Anterior cingulate cortex (tissue), 58 donors: ENCODE measurements at places on chromosomes 7 and 10.
A peak's percentile ranks its signal among the peaks of the same experiment; 100 is the strongest.

DNA sequence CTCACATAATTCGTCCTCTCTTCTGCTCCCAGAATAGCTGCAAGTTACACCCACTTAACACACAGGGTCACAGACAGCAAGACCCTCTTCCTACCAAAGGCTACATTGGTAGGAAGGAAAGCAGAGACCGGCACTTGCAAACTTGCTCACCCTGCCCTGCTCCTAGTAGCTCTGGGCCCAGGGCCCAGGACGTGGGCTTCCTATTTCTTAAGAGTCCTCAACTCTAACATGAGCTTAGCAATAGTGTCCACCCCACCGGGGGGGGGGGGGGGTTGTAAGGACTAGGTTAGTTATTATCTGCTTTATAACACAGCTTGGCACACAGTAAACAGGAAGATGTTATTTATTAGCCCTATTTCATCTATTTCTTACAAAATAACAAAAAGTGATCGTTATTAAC, 106.6 kb downstream of the GRB10 start:
- no peak for DNase-seq

DNA sequence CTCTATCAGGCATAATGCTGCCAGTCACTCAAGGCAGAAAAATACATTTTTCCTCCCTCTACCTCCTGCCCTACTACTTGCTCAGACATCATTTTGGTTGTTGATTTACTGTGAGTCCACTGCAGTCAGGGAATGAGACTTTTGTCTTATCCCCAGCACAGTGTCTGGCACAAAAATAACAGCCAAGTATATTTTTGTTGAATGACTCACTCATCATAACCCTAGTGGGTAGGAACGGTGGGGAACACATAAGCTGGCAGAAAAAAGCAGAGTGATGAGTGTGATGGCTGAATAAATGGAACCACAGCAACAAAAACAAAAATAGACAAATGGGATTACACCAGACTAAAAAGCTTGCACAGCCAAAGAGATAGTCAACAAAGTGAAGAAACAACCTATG, 65.8 kb upstream of the LAMB4 start:
- no peak for DNase-seq

- DNase-seq, result no peak
Observed at GRCh38 chr7:113263749-113264148, 145.4 kb upstream of the SMIM30 start.

DNA sequence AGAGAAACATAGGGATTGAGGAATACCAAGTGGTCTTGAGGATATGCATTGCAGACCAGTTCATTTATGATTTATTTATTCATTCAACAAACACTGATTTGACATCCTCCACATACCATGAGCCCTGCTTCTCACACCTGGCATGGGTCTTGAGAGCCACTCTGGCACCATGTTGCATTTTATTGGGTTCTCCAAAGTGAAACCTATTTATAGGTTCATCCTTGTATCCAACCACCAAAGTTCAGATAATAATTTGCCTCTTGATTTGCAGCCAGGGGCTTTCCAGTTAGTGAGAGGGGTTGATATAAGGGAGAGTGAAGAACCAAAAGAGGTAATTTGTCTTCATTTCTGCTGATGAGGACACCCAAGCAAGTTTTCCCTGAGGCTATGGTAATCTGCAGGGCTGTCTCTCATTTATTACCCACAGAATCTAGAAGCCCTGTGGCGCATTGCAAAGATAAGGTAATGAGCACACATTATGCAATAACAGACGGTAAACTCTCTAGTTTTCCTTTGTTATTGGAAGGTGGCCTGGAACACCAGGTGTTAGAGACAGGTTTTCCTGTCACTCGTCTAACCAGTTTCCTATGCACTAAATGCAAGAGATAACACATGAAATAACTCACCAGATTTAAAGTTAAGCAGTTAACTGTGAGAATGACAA, 28.8 kb upstream of the ICA1 start:
- no peak for DNase-seq

DNA sequence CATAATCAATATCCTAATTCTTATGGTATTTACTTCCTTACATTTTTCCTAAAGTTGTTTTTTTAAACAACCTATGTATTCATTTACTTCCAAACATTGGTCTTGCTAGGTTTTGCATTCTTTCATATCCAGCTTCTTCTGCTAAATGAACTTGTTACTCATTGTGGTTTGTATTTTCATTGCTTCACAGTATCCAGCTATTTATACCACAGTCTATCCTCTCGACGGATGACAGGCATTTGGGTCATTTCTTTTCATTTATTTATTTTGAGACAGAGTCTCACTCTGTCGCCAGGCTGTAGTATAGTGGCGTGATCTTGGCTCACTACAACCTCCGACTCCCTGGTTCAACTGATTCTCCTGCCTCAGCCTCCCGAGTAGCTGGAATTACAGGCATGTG, 66.8 kb downstream of the CCDC6 start:
- DNase-seq, result no peak

GRCh38 chr10:72842164-72842563, 51.4 kb upstream of the OIT3 start:
- no peak for DNase-seq

- DNase-seq, result no peak
Observed at GRCh38 chr7:69962186-69963065, 364.2 kb downstream of the AUTS2 start.

- DNase-seq, result no peak
Observed at GRCh38 chr7:630111-630511, 96.4 kb upstream of the DNAAF5 start.

- peak; percentile 36 for DNase-seq
Observed at GRCh38 chr10:84429926-84430520, 101.6 kb downstream of the CCSER2 start.

GRCh38 chr7:26307226-26307625, 15.6 kb downstream of the SNX10 start:
- no peak for DNase-seq

DNA sequence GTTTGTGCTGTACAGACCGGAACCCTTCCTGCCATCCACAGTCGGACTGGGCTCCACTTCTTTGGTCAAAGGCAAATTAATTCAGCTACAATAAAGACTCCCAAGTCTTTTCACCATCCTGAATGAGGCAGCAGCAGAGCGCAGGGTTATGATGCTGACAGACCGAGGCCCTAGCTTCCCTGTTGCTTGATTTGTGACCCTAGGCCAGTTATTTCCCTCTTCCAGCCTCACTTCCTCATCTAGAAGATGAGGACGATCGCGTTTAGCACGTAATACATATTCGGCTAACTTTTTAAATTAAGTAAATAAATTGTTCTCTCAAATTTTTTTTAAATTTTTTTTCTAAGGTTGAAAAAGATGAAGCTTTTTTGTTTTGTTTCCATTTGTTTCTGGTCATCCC, 18.1 kb downstream of the ADRB1 start:
- DNase-seq, result no peak

DNA sequence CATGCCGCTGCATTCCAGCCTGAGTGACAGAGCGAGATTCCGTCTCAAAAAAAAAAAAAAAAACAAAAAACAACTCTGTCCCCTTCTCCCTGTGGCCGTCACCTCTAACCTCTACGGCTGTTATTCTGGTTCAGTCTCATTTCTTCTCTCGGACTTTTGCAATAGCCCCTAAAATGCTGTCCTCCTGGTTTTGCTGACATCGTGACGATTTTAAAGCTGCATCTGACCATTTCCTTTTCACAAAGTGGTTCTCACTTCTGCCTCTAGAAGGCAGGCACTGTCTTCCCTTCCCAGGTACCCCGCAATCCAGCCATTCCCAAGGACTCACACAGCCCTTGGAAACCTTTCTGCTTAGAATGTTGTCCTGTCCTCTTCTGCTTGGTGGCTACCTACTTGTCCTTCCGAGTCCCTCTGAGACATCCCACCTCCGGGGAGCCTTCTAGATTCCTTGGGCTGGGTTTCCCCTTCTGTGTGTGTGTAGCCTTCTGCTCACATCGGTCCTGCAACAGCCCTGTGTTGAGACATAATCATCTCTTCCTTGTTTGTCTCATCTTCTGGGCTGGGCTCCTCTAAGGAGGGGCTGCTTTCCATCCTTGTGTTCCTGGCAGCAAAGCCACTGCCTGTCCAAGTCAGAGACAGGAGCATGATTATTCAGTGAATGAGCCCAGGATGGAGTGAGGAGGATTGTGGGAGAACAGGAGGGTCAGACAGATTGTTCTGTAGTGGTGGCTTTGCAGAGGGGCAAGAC, 83.1 kb downstream of the GRK5 start:
- no peak for DNase-seq

DNA sequence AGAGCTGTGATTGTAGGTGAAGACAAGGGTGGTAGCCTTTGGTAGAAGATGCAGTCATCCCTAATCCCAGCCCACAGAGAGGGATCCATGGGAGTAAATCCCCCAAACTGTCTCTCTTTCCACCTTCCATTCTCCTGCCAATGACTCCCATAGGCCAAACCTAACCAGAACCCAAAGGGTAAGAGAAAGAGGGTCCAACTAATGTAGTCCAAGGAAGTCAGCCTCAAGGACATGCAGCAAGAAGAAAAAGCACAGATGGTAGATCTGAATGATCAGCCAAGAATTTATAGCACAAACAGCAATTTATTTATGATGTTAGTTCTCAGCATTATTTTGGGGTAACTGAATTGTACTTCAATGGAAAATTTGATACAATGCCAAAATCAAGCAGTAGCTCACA, 87.7 kb downstream of the ST8SIA6 start:
- DNase-seq, result no peak

GRCh38 chr10:36808625-36809362, 316.6 kb upstream of the ANKRD30A start:
- no peak for DNase-seq

GRCh38 chr7:36096460-36097095, 56.5 kb upstream of the EEPD1 start:
- no peak for DNase-seq

GRCh38 chr10:17075533-17076359, 53.9 kb downstream of the CUBN start:
- no peak for DNase-seq

DNA sequence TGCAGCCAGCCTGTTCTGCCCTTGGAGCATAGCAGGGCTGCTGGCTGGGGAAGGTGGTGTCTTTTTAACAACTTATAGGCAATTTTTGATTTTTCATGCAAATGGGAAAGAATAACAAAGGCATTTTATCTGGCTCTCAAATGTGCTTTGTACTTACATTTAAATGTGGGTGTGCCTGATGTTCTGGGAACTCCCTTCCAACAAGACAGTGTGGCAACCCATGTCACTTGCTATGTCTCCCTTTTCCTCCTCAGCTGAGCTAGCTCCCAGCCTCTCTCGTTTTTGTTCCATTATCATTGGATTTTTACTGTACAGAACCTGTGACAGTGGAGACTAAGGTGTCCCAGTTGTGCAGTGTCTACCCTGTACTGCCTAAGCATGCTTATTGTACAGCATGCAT, 93.5 kb upstream of the PDCD4 start:
- no peak for DNase-seq

- no peak for DNase-seq
Observed at GRCh38 chr7:20794676-20795075, 8.0 kb upstream of the SP8 start.

DNA sequence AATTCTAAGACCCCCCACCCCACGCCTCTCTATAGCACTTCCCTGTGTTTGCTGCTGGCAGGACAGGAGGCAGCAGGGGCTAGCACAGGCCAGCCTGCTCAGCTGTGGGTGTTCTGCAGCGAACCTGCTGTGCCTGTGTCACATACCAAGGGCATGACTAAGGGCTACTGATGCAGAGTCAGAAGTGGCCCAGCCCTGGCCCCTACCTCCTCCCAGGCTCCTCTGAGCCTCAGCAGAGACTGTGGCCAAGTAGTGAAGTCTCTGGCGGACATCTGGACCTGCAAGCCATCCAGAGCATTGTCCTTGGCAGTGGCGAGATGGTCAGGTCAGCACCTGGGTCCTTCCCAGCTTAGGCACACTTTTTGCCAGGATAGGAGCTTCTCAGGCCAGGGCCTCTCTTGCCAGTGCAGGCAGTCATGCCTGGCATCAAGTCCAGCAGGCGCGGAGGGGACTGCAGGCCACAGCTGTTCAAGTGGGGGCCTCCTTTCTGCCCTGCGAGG, 116.3 kb upstream of the RET start:
- DNase-seq, result no peak

- no peak for DNase-seq
Observed at GRCh38 chr7:87866089-87866488, 10.1 kb downstream of the SLC25A40 start.

DNA sequence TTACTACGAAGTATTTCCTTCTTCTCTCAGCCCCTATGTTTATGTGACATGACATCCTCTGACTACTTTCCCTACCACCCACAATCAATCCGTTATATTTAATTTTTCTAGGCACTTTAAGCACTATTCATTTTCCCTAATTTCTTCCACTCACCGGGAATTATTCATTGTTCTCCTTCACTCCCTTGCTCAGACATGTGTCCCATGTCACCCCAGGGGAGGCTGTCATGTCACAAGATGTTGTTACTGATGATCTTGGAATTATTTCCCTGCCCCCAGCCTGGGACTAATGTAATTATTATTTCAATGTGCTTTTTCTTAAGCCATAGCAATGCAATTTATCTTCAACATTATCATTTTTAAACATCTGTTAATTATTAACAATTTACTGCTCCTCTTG, 317.2 kb downstream of the PHF14 start:
- DNase-seq, result no peak

- no peak for DNase-seq
Observed at GRCh38 chr7:142681314-142682092, 67.8 kb upstream of the PRSS1 start.

- DNase-seq, result no peak
Observed at GRCh38 chr10:61391281-61391680, 61.9 kb downstream of the TMEM26 start.

DNA sequence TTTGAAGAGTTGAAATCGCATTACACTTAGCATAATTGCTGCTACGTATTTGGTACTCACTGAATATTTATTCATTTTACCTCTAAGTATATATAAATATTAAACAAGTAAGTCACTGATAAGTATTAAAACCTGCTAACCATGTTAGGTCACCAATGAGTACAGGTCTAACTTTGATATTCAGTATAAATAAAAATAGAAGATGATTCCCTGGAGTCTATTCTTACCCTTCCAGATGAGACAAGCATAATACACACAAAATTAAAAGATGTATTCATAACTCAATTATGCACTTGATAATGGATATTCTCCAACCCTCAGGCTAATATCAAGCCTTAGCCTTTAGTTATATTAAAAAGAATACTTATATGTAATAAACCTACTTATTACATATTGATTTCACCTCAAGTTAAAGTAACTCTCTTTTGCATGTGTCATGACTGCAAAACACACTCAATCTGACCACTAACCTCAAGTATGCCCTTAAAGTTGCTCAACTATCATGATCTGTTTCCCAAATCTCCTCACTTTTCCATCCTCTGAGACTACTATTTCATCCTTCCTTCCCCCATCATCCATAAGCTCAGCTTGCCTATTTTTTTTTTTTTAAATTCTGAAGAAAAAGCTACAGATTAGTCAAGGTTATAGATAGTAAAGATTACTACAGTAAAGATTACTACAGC, 46.8 kb downstream of the IPMK start:
- DNase-seq, result no peak

- DNase-seq, result no peak
Observed at GRCh38 chr10:89651205-89651915, 6.3 kb upstream of the PANK1 start.

DNA sequence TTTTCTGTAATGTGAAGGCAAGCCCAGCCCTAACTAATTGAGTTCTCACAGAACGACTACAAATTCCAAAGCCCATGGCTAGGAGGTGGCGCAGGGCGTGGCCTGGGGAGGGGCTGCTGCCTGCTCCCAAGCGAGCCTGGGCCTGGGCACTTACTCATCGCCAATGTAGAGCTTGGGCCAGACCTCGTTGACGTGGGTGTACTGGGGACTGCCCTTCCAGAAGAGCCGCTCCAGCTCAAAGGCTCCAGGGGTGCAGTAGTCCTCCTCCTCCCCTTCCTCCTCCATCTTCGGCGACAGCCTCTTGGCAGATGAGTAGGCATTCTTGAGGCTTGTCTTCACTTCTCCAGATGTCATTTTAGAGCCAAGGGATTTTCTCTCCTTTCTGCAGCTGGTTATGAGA, 53.3 kb upstream of the SAMD8 start:
- DNase-seq, result no peak
